ENCODE measurements at places on chromosomes 13 and 19. TPM values are rescaled to one million over a fixed set of nuclear protein-coding genes. Genes with fewer than 3 reads are reported as not detected.

GRCh38 chr13:30340331-30341250, 33.2 kb upstream of the KATNAL1 start:
- no peak for DNase-seq

DNA sequence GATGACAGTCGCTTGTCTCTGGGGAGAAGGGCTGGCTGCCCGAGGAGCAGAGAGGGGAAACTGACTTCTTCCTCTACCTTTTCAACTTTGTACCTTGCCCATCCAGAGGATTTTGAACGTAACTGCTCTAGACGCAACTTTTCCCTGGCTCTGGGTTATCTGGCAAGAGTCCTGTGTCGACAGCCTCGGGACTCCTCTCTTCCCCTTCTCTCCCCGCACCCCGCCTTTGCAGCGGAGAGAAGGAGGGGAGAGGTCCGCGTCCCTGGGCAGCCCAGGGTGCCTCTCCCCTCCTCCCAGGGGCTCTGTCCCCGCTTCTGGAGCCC, 574 bp downstream of the SH3GL1 start:
- no peak for DNase-seq

GRCh38 chr19:50983625-50984292, at the start of gene KLK7:
Gene KLK7 (minus strand): TSS chr19:50983917. CDS start chr19:50982399, 1,518 bp downstream.
- peak; percentile 54 for DNase-seq

Gene OVOL3
- total RNA-seq: not detected

Gene ZNF506
- total RNA-seq: 24.7 TPM

Data from GM23338 (cell line).